Activated naive CD4-positive, alpha-beta T cell treated with anti-CD3 and anti-CD28 coated beads for 36 hours (primary cell): ENCODE measurements at places on chromosomes 5 and 9. TPM values are rescaled to one million over a fixed set of nuclear protein-coding genes. Genes with fewer than 3 reads are reported as not detected.

DNA sequence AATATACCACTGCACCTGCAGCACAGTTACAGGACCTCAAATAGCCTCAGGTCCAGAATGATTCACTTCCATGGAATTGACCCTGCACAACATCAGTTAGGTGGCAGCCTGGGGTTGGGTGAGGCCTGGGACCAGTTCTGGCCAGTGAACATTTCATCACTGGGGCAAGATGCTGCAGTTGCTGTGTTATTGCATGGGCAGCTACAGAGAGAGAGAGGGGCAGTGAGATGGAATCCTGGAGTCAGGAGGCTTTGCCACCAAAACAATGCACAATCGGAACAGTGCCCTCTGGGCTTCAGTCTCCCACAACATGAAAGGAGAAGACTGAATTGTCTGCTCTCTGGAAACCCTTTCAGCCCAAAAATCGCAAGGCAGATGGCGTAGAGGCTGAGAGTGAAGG is 51.8 kb downstream of the SH3TC2 start:
- no peak for DNase-seq
- peaks cover 5% of the 10 kb centered on the region for H3K27me3 ChIP-seq
- no peaks in the 10 kb centered on the region for H3K4me1 ChIP-seq
- H3K36me3 ChIP-seq, result no peaks in the 10 kb centered on the region

DNA sequence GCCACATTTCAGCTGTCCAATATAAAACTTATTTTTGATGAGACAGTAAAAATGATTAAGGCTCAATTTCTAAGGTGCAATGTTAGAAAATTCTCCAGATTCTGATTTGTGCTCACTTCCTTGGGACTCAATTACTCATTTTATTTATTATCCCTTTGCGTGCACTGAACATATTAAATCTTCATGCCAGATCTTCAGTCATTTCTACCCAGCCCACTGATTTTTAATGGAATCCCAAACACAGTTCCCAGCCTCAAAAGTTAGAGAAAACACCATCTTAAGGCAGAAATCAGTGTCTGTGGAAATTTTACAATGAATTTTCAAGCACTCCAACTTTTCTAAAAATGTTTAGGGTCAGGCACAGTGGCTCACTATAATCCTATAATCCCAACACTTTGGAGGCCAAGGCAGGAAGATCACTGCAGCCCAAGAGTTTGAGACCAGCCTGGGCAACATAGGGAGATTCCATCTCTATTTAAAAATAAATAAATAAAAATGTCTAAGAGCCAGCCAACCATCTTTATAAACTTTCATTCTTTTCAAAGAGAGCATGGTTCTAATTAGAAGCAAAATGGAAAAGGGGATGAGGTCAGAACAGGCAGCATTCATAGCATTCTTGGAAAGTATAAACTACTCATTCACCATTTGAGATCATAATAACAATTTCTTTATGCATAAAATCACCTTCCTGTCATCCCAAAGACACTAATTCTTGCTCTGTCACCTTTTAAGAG is 53.7 kb downstream of the TLE1 start:
- no peaks in the 10 kb centered on the region for H3K36me3 ChIP-seq
- H3K27ac ChIP-seq, result no peak overlapping the region
- DNase-seq, result no peak

Gene HCN1
- not detected for total RNA-seq

DNA sequence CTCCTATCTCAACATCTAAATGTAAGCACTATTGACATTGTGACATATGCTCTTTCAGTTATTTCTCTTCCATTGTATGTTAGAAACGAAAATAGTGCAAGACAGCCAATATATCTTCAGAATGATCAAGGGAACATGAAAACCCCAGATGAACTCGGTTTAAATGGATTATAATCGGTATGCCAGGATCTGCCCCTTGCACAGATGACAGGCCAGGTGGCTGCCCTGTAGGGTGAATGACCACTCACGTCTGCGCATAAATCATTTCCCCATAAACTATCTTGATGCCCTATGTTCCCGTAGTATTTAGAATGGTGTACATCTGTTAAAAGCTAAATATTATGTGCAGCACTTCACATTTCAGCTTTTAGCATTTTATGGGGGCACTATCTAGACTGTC is 69.7 kb upstream of the RANBP3L start:
- no peak overlapping the region for H3K27ac ChIP-seq
- peaks cover 2% of the 10 kb centered on the region for H3K27me3 ChIP-seq
- H3K4me1 ChIP-seq, result no peaks in the 10 kb centered on the region
- no peaks in the 10 kb centered on the region for H3K36me3 ChIP-seq
- no peak overlapping the region for H3K4me3 ChIP-seq

- H3K27ac ChIP-seq, result no peak overlapping the region
- H3K27me3 ChIP-seq, result no peaks in the 10 kb centered on the region
- H3K36me3 ChIP-seq, result no peaks in the 10 kb centered on the region
- no peaks in the 10 kb centered on the region for H3K4me1 ChIP-seq
- DNase-seq, result no peak
Observed at GRCh38 chr5:91212714-91213092, 170.4 kb downstream of the ARRDC3 start.

- no peaks in the 10 kb centered on the region for H3K36me3 ChIP-seq
- no peaks in the 10 kb centered on the region for H3K27me3 ChIP-seq
- no peak overlapping the region for H3K27ac ChIP-seq
- no peak for DNase-seq
Observed at GRCh38 chr5:43232943-43233833, 41.2 kb downstream of the NIM1K start.

DNA sequence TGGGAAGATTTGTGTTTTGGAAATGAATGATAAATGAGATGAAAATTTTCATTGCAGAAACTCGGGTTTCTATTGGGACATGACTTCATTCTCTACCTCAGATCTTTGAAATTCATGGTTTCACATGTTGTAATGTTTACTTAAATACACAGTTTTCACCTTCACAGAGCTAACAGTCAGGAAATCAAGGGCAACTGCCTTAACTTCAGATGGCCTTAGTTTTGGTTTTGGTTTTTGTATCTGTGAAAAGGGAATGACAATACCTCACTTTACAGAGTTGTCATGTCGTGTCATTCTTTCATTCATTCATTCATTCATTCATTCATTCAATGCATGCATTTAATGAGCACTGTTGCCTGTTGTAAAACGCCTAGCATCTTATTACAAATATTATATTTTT is 41.9 kb downstream of the NIM1K start:
- no peak overlapping the region for H3K4me3 ChIP-seq
- no peak for DNase-seq

GRCh38 chr5:135372654-135373381 is 26.2 kb downstream of the MACROH2A1 start:
- no peak for DNase-seq
- H3K36me3 ChIP-seq, result peaks cover 39% of the 10 kb centered on the region
- no peak overlapping the region for H3K4me3 ChIP-seq
- peaks cover 43% of the 10 kb centered on the region for H3K4me1 ChIP-seq
- H3K27ac ChIP-seq, result no peak overlapping the region
- no peaks in the 10 kb centered on the region for H3K27me3 ChIP-seq

DNA sequence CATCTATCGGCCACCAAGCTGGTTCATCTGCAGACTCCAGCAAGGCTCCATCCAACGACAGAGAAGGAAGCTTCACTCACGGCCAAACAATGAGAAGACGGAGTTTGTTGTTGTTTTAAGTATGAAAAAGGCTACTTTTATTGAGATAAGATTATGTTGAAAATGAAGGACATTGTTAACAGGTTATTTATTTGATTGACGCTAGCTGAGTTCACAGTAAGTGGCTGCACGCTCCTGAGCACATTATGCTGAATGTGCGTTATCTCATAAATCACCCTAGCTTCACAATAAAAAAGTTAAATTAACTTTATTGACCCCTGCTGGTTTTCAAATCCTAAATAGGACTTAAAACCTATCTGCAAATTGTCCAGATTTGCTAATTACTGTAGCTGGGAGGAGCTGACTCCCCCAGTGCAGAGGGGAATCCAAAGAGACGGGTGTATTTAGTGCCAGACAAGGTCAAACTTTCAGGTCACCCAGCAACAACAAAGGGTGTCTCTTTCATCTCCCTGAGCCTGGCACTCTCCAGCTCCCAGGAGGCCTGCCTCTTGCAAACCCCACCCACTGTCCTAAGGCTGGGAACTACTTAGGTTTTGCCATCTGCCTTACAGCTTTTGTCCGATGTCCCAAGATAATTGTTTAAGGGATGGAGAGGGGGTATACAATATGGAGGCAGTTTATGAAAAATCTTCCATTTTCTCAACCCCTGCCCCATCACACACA is 129.2 kb downstream of the ZDHHC21 start:
- no peaks in the 10 kb centered on the region for H3K36me3 ChIP-seq
- H3K27ac ChIP-seq, result no peak overlapping the region
- no peak overlapping the region for H3K4me3 ChIP-seq

Gene IFNB1
- 0.44 TPM for total RNA-seq

- peaks cover 34% of the 10 kb centered on the region for H3K27me3 ChIP-seq
- no peaks in the 10 kb centered on the region for H3K36me3 ChIP-seq
- no peak overlapping the region for H3K27ac ChIP-seq
- no peaks in the 10 kb centered on the region for H3K4me1 ChIP-seq
- H3K4me3 ChIP-seq, result no peak overlapping the region
Observed at GRCh38 chr9:133004999-133005760, 25.6 kb upstream of the GTF3C5 start.

Gene SPINK4
- total RNA-seq, result not detected

Gene ADAMTSL2
- total RNA-seq, result 0.17 TPM

- H3K4me1 ChIP-seq, result peaks cover 50% of the 10 kb centered on the region
- H3K36me3 ChIP-seq, result peaks cover 64% of the 10 kb centered on the region
- DNase-seq, result no peak
- peak overlapping the region; percentile 66 for H3K27ac ChIP-seq
- H3K27me3 ChIP-seq, result no peaks in the 10 kb centered on the region
- no peak overlapping the region for H3K4me3 ChIP-seq
Observed at GRCh38 chr5:134142806-134143205, 28.3 kb downstream of the TCF7 start.

DNA sequence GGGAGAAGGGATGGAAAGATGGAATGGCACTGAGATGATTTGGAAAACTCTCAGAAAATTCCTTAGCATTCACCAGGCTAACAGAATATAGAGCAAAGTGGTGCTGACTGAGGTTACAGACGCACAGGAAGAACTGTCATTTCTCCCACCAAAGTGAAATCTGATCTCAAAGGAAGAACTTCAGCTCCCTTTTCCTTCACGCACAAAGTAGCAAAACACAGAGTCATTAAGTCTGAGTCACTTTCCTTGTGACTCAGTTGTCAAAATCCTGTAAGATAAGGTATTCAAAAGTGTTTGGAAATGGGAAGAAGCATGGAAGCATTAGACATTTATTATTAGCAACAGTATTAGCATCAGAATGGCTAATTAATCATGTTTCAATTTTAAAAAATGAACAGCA is 11.7 kb downstream of the MPDZ start:
- no peaks in the 10 kb centered on the region for H3K27me3 ChIP-seq
- no peaks in the 10 kb centered on the region for H3K36me3 ChIP-seq
- DNase-seq, result no peak
- no peak overlapping the region for H3K4me3 ChIP-seq
- no peaks in the 10 kb centered on the region for H3K4me1 ChIP-seq

DNA sequence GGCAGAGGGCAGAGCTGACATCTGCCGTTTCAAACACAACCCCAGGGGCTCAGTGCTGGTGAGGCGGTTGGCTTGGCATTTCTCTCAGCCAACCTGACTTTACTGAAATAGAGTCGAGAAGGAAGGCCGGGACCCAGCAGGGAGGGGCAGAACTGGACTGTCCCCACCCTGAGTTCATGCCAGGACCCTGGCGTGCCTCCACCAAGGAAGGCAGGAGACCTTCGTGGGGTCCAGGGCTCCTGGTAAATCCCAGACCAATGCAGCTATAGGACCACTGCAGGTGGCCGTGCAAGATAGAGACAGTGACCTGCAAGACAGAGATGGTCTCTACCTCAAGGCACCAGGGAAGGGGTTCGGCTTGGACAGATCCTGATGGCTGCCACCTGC is 132.9 kb downstream of the ROR2 start:
- no peaks in the 10 kb centered on the region for H3K36me3 ChIP-seq
- no peak for DNase-seq
- no peak overlapping the region for H3K27ac ChIP-seq
- no peaks in the 10 kb centered on the region for H3K27me3 ChIP-seq
- H3K4me1 ChIP-seq, result no peaks in the 10 kb centered on the region

GRCh38 chr9:34125681-34126206 is 754 bp downstream of the DCAF12 start:
- peak overlapping the region; percentile 93 for H3K4me3 ChIP-seq
- DNase-seq, result peak; percentile 24
- peaks cover 40% of the 10 kb centered on the region for H3K4me1 ChIP-seq
- H3K27ac ChIP-seq, result peak overlapping the region; percentile 88
- no peaks in the 10 kb centered on the region for H3K27me3 ChIP-seq
- peaks cover 30% of the 10 kb centered on the region for H3K36me3 ChIP-seq

Gene ZNF462
- total RNA-seq, result 0.40 TPM

- no peaks in the 10 kb centered on the region for H3K36me3 ChIP-seq
- no peak for DNase-seq
- no peaks in the 10 kb centered on the region for H3K4me1 ChIP-seq
- H3K27ac ChIP-seq, result no peak overlapping the region
- peaks cover 2% of the 10 kb centered on the region for H3K27me3 ChIP-seq
- no peak overlapping the region for H3K4me3 ChIP-seq
Observed at GRCh38 chr5:124692324-124692723, 54.1 kb downstream of the ZNF608 start.

DNA sequence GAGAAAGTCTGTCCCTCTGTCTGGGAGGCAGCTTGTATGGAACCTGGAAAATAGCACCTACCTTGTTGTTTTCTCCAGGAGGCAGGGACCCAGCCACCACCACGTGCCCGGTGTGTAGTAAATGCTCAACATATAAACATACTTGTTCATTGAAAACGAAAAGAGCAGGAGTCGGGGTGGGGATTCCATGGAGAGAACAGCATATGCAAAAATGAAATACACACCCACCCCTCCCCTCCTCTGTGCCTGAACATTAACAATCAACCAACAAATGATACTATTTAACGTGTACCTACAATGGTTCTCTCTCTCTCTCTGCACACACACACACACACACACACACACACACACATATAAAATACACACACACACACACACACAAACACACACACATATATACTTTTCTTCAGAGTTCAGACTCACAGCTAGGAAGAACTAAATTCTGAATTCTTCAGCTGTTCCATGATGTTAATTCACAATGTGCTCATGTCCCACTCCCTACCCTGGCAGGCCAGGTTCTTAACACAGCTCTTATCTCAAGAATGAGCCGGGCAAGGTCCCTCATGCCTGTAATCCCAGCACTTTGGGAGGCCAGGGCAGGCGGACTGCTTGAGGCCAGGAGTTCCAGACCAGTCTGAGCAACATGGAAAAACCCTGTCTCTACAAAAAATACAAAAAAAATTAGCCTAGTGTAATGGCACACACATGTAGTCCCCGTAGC is 16.3 kb upstream of the DENND1A start:
- H3K27ac ChIP-seq, result no peak overlapping the region
- no peaks in the 10 kb centered on the region for H3K36me3 ChIP-seq
- H3K4me3 ChIP-seq, result no peak overlapping the region
- DNase-seq, result no peak

DNA sequence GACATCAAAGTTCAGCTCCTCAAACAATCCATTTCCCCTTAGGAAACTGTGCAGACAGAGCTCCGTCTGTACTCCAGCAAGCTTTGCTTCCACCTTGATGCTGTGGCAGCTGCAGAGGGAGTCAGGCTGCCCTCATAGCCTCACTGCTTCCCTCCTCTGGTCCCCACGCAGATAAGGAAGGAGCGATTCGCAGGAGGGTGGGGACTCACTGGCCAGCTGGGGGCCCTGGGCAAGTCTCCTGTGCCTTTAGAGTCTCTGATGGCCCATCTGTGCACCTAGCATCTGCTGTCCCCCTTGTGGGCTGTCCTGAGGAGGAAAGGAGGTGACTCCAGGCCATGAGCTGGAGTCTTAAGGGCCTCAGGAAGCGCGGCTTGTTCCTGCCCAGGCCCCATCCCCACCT is 121.5 kb downstream of the ENTREP1 start:
- DNase-seq, result no peak
- H3K27me3 ChIP-seq, result no peaks in the 10 kb centered on the region

- no peak within 1 kb of the TSS for H3K27ac ChIP-seq
- no peaks in the 10 kb centered on the region for H3K27me3 ChIP-seq
- no peak within 1 kb of the TSS for H3K4me3 ChIP-seq
Observed at GRCh38 chr5:19987612-19988361, at the start of gene CDH18. CDH18 (minus strand) TSS chr5:19988200; CDS start chr5:19838986, 149,214 bp downstream.
